ENCODE measurements at places on chromosomes 4 and X.

GRCh38 chr4:55364691-55365344, 18.8 kb downstream of the SRD5A3 start:
- DNase-seq, result no peak

DNA sequence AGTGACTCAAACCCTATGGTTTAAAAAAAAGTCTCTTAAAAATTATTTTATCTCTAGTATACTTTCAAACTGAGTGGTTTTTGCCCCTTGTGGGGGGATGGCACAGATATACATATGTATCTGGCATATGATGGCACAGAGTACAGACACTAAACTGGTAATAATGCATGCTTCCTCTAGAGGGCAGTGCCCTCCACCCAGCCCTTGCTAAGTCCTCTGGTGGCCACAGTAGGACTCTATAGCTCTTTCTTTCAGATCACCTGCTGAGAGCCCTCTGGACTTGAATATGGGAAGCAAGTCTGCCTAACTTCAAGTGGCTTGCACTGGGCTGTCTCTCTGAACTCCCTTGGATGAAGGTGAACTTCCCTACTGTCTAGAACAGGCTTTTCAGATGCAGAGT, 66.3 kb downstream of the TSPAN7 start:
- DNase-seq, result no peak

GRCh38 chrX:19708683-19709082, 178.7 kb downstream of the SH3KBP1 start:
- no peak for DNase-seq

DNA sequence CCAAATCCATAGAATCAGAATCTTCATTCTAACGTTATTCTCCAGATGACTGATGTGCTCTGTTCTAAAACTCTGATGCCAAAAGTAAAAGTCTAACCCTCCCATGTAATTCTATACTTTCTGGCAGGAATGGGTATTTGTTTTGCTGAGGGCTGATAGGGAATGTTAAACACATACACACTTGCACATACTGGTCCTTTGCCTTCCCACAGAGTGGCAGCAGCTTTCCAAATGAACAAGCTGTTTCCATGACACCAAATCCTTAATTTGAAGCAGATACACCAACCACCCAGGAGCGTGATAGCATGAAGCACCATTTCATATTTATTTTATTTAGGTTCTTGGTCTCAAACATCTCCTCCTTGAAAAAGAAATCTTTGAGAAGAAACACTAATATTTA, 155.5 kb upstream of the PRDX4 start:
- no peak for DNase-seq

GRCh38 chr4:73664470-73664869, 44.2 kb upstream of the RASSF6 start:
- no peak for DNase-seq

- peak; percentile 15 for DNase-seq
Observed at GRCh38 chr4:127304356-127304755, 328.4 kb upstream of the INTU start.

DNA sequence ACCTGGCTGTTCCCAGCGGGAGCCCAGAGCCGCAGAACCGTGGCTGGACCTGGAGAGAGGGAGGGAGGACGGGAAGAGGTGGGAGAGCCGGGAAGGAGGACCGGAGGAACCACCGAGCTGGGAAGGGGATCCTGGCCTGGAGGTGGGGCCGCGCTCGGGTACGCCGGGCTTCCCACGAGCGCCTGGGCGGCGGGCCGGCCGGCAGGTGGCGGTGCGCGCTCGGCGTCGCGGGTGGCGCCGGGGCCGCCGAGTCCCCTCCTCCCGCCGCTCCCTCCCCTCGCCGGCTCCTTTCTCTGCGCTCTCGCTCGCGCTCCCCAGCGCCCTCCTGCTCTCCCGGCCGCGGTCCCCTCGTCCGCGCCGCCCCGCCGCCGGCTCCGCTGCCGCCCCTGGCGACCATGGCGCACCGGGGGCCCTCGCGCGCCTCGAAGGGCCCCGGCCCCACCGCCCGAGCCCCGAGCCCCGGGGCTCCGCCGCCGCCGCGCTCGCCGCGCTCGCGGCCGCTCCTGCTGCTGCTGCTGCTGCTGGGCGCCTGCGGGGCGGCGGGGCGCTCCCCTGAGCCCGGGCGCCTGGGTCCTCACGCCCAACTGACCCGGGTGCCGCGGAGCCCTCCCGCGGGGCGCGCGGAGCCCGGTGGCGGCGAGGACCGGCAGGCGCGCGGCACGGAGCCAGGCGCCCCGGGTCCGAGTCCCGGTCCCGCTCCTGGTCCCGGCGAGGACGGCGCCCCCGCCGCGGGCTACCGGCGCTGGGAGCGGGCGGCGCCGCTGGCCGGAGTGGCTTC, at the start of gene SORCS2:
TSS of gene SORCS2 (plus strand) at position 287 of the 778 bp plus-strand sequence.
- no peak for DNase-seq

DNA sequence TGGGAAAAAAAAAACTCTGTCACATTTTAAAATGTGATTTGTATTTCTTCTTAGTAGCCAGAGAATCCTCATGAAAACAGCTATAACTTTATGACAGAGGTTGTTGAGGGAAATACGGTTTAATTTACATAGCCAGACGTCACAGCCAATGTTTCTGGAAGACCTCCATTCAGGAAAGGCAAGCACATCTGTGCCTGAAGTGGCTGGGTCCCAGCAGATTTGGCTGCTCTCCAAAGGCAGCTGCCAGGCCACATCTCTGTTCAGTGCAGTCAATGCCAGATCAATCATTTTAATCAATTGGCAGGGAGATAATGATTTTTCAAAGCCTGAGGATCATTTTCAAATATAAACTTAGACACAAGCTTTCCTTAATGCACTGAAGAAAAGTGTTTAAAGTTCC, 86.5 kb upstream of the ZIC3 start:
- DNase-seq, result no peak

GRCh38 chr4:119627267-119628255, 1.0 kb downstream of the PDE5A start:
- no peak for DNase-seq

GRCh38 chrX:9482408-9482807, 17.6 kb downstream of the TBL1X start:
- DNase-seq, result no peak

DNA sequence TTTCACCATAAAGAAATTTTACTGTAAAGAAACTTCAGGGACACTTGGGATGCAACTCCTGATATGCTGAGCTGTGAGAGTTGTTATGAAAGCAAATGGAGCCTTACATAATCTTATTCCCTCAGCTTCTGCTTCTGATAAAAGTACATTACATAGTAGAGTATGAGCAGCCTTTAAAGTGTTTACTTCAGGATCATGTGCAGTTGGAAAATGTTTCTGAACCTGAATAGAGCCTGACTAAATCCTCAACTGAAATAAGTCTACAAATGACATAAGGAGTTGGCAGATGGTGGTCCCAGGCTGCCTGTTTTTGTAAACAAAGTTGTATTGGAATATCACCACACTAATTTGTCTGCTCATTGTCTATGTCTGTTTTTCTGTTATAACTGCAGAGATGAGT, 19.3 kb downstream of the RASSF6 start:
- no peak for DNase-seq

- no peak for DNase-seq
Observed at GRCh38 chr4:42671431-42672194, 14.7 kb upstream of the ATP8A1 start.

GRCh38 chr4:167117273-167117672, 117.0 kb downstream of the SPOCK3 start:
- no peak for DNase-seq

DNA sequence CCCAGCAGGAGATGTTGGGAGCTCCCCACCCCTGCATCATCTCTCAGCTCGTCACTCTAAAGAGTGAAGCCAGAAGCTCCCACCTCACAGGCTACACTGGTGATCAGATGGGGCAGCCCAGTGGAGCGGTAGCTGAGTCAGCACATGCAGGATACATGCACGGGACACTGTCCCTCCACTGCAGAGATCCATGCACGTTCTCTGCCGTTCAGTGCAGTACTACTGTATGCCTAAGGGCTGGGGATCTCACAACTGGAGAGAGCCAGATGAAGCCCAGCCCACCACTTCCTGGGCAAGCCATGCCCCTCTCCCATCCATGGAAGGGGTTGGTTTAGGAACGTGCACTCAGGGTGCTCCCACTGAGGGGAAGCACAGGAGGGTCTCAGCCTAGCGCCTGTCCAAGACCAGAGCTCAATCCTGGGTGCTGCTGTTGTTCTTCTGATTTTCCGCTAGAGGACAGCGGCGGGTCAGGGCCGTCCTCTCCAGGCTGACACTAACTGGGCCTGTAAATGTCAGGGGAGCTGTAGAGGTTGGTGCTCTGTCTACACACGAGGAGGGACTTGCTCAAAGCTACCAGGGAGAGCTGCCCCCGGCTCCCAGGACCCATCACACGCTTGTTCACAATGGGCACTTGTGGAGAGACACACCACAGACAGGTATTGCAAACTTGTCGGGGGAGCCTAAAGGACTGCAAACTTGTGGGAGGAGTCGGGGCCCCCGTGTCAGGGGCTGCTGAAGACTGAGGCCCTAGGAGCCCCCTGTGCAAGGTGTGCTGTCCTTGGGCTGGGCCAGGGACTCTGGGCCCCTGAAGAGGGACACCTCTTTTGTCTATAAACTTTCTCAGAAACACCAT, 18.2 kb upstream of the ABLIM2 start:
- no peak for DNase-seq

GRCh38 chr4:16133406-16133805, 49.6 kb upstream of the PROM1 start:
- DNase-seq, result no peak

GRCh38 chrX:132657876-132658275, 169.0 kb upstream of the MBNL3 start:
- no peak for DNase-seq

- DNase-seq, result no peak
Observed at GRCh38 chr4:103002551-103002950, 17.0 kb downstream of the SLC9B1 start.

GRCh38 chrX:73028876-73029275, 26.1 kb downstream of the PABPC1L2B start:
- no peak for DNase-seq

- no peak for DNase-seq
Observed at GRCh38 chrX:47098338-47099094, 20.3 kb downstream of the RGN start.

DNA sequence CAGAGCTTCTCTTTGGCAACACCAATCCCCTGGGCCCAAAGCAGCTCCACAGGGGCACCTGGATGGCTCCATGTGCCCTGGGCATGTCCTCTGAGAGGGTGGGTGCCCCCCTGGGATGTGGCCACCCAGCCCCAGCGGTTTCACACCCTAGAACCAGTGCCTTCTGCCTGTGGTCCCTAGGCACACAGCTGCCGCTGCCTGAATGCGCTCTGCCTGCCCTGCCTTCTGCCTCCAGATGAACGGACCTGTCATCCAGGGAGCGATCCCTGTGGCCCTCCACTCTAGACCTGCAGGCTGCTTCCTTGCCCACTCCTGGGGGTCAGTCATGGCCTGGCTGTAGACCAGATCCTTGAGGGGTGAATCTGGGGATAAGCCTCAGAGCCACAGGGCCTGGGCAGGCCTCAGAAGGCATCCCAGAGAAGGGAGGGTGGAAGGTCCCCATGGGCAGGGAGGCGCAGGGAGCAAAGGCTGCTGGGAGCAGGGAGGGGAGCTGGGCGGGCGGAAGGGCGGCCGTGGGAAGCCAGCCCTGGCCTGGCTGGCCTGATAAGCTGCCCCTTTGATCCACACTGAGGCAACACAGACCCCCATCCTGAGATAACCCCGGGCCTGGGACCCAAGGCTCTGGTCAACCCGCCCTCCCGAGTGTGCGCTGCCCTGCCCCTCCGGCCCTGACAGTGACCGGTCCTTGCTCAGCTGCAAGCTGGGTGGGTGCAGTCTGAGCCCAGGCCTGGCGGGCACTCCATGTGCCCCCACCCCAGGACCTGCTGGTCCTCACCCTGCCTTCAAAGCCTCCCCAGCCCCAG, 8.1 kb upstream of the FGFR3 start:
- no peak for DNase-seq

GRCh38 chrX:3501833-3502535, 155.5 kb upstream of the MXRA5 start:
- DNase-seq, result peak; percentile 63

GRCh38 chr4:100816436-100817045, 298.7 kb upstream of the EMCN start:
- no peak for DNase-seq

GRCh38 chr4:20194123-20195013, 57.3 kb upstream of the SLIT2 start:
- peak; percentile 65 for DNase-seq

- DNase-seq, result no peak
Observed at GRCh38 chr4:5881340-5881739, 11.5 kb downstream of the CRMP1 start.

DNA sequence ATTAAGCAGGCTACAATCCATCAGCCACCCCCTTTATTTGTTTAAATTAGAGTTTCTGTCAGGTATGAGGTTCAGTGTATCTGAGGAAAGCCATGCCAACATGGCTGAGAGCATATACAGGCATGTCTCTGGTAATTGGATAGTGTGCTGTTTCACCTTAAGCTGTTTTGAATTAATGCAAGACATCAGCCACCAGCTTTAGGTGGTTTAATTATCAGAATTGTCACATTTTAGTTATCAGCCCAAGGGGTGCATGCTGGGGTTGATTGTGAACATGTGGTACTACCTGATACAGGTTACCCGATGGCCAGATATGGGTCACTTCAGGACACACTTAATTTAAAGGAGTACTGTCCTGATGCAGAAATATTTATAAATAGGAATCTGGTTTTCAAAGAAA, 353.2 kb upstream of the TENM3 start:
- DNase-seq, result no peak

GRCh38 chr4:6714954-6715353, 1.0 kb upstream of the BLOC1S4 start:
- DNase-seq, result no peak

GRCh38 chrX:6813836-6814370, 279.0 kb upstream of the VCX3A start:
- DNase-seq, result no peak

DNA sequence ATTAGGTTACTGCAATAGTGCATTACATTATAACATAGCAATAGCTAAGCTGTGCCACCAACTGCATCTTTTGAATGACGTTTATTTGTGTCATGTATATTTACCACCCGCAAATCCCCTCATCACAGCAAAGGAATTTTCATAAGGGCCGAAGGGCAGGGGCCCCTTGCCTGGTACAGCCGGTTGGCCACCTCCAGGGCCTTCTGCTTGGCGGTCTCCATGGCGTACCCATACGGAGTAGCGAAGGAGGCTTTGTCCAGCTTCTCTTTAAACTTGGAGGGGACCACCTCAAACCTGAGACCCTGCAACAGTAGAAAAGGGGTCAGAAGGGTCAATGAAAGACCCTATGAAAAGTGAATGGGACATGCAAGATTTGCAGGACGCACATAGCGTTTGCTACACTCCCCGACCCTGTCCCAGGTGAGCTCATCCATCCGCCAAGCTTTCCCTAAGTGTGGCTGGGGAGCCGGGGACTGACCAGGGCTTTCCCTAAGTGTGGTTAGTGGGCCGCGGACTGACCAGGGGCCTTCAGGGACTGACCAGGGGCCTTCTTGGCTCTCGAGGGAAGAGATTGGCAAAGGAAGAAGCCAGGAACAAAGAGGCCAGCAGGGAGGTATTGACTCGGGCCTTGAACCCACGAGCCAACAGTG, 10.6 kb downstream of the ASMTL start:
- DNase-seq, result no peak

- DNase-seq, result no peak
Observed at GRCh38 chr4:108087293-108087967, 81.3 kb downstream of the LEF1 start.

GRCh38 chr4:35364321-35364870, 879.9 kb downstream of the ARAP2 start:
- no peak for DNase-seq

All from non-pigmented ciliary epithelial cell (primary cell).